ENCODE measurements at places on chromosomes 7 and 10. TPM values are rescaled to one million over a fixed set of nuclear protein-coding genes. Genes with fewer than 3 reads are reported as not detected.

GRCh38 chr7:19121977-19122588, 4.6 kb upstream of the TWIST1 start:
- H3K36me3 ChIP-seq, result no peaks in the 10 kb centered on the region
- peaks cover 19% of the 10 kb centered on the region for H3K27me3 ChIP-seq
- H3K27ac ChIP-seq, result no peak overlapping the region
- DNase-seq, result no peak
- H3K4me3 ChIP-seq, result no peak overlapping the region

Gene PNLIPRP3
- not detected for total RNA-seq

GRCh38 chr7:41316410-41316809, 386.5 kb downstream of the INHBA start:
- H3K36me3 ChIP-seq, result no peaks in the 10 kb centered on the region
- H3K4me1 ChIP-seq, result no peaks in the 10 kb centered on the region
- DNase-seq, result no peak
- H3K4me3 ChIP-seq, result no peak overlapping the region
- H3K27ac ChIP-seq, result no peak overlapping the region

Gene LIPA
- 25.2 TPM for total RNA-seq

DNA sequence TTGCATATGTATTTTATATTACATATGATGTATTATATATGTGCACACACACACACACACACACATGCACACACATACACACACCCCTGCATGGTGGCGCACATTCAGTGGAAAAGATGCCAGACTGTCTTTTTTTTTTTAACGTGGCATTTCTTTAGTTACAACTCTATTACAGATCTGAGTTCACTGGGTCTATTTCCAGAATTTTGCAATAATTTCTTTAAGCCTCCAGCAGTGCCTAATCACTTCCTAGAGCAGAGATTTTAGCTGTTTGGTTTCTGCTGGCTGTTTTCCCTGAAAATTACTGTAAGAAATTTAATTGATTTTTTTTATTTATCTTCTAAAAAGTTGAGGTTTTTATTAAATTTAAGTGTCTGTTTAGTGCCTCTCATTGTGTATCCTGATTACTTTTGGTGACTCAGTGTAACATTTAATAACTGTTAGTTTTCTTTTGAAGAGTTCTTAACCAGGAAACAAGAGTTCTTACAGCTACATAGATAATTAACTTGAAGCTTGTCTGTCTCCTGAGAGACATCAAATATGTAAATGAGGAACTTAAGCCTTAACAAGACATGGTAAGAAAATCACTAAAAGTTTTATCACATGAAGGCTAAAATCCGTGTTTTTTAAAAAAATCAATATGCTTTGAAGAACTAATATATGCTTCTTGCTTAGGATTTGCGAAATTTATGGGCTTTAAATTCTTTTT, 232.0 kb downstream of the MDFIC start:
- DNase-seq, result no peak
- no peaks in the 10 kb centered on the region for H3K27me3 ChIP-seq
- H3K4me3 ChIP-seq, result no peak overlapping the region
- H3K27ac ChIP-seq, result no peak overlapping the region

Gene ACTL6B
- not detected for total RNA-seq

Data from CD4-positive, CD25-positive, alpha-beta regulatory T cell (primary cell).